Activated T-cell treated with anti-CD3 and anti-CD28 coated beads, Interleukin-2, amount 50 U/mL, for 72 hours (primary cell): ENCODE measurements at places on chromosomes 7 and 10.

DNA sequence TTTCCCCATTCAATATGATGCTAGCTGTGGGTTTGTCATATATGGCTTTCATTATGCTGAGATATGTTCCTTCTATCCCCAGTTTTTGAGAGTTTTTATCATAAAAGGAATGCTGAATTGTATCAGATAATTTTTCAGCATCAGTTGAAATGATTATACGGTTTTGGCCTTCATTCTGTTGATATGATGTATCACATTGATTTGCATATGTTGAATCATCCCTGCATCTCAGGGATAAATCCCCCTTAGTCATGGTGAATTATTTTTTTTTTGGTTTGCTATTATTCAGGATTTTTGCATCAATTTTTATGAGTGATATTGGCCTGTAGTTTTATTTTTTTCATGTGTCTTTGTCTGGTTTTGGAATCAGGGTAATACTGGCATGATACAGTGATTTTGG lies 1152.3 kb upstream of the C7orf33 start:
- H3K4me1 ChIP-seq: no peaks in the 10 kb centered on the region

DNA sequence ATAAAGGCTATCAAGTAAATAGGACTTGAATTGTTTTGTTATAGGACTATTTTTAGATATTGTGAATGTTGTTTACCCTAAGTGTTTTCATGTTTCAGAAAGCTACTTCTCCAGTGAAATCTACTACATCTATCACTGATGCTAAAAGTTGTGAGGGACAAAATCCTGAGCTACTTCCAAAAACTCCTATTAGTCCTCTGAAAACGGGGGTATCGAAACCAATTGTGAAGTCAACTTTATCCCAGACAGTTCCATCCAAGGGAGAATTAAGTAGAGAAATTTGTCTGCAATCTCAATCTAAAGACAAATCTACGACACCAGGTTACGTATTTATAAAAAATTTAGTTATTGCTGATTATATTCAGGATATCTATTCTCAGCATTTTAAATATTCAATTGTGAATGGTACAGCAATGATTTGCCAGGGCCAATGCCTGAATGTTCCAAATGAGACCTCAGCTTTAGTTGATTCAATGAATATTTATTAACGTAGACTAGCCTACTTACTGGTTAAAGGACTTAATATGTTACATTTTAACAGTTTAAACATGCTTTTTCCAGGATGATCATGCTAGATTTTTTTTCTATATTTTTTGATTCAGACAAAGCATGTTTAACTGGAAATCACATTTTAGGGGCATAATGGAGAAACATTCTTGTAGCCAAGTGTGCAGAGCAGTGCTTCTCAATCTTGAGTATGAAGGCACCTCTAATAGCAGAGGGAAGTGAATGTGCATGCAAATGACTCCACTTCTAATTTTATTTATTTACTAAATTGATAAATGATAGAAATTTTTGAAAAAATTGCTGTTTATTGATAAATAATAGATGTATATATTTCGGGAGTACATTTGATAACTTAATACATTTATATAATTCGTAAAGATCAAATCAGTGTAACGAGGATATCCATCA lies 18.2 kb downstream of the ANLN start:
- peaks cover 7% of the 10 kb centered on the region for H3K36me3 ChIP-seq
- no peaks in the 10 kb centered on the region for H3K27me3 ChIP-seq
- no peak overlapping the region for H3K27ac ChIP-seq
- H3K4me3 ChIP-seq: no peak overlapping the region
- DNase-seq: no peak

- H3K4me3 ChIP-seq: no peak overlapping the region
- no peak for DNase-seq
- peaks cover 5% of the 10 kb centered on the region for H3K36me3 ChIP-seq
- peak overlapping the region; percentile 4 for H3K27ac ChIP-seq
Measured at GRCh38 chr7:135934651-135935050, 42.5 kb downstream of the MTPN start.

DNA sequence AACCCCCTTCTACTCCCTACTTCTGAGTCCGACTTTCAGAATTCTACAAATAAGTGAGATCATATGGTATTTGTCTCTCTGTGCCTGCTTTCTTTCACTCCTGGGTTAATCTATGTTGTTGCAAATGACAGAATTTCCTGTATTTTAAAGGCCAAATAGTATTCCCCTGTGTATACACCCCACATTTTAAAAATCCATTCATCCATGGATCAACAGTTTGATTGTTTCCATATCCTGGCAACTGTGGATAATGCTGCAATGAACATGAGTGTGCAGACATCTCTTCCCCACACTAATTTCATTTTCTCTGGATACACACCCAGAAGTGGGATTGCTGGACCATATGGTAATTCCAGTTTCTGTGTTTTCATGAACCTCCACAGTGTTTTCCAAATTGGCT lies 225.8 kb upstream of the TCERG1L start:
- H3K36me3 ChIP-seq: no peaks in the 10 kb centered on the region
- no peaks in the 10 kb centered on the region for H3K4me1 ChIP-seq
- DNase-seq: no peak
- no peak overlapping the region for H3K4me3 ChIP-seq
- H3K27me3 ChIP-seq: no peaks in the 10 kb centered on the region
